ENCODE measurements at places on chromosomes 12 and 14.

GRCh38 chr12:5000204-5000603 lies 43.5 kb upstream of the KCNA5 start:
- DNase-seq = no peak

DNA sequence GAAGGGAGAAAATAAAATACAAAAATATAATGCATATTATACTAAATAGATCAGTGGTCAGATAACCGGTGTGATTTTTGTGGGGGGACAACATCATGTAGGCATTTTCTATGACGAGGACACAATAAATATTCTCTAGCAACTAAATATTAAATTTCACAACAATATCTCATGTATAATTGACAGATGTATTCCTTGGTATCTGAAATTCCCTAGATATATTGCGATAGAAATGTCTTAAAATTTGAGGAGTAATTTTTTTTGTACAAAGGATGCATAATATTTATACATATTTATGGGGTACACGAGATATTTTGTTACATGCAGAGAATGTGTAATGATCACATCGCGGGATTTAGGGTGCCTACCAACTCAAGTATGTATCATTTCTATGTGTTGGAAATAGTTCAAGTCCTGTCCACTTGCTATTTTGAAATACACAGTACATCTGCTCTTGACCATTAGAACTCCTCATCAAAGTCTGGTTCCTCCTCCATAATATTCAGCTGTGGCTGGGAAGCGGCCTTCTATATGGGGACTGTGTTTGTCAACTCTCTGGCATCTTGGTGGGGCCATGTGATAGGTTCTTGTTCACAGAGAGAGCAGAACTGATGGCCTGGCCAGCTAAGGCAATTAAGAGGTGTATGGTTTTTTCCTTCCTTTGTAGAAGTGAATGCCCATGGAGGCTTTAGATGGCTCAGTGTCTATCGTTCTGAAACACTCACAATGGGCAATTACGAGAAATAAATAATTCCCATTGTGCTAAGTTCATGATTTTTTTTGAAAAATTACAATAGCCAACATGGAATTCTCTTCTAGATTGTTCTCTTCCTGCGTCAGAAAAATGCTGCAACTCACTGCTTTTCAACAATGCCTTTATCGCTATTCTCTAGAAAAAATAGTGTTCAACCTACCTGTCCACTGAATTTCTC lies 8.8 kb downstream of the A2M start:
- no peak for DNase-seq

DNA sequence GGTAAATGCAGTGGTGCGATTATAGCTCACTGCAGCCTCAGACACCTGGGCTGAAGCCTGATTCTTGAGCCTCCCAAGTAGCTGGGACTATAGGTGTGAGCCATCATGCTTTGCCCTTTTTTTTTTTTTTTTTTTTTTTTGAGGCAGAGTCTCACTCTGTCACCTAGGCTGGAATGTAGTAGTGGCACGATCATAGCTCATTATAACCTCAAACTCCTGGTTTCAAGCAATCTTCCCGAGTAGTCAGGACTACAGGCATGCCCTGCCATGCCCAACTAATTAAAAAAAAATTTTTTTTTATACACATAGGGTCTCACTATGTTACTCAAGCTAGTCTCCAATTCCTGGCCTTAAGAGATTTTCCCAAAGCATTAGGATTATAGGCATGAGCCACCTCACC lies 6.9 kb downstream of the ATP2A2 start:
- DNase-seq = no peak

GRCh38 chr12:124730455-124730932 lies 133.2 kb downstream of the SCARB1 start:
- no peak for DNase-seq

- no peak for DNase-seq
Measured at GRCh38 chr12:3236345-3237187, 159.4 kb downstream of the TSPAN9 start.
